A549 treated with GW870086 at 1 μM for 4 hours (cell line): ENCODE measurements at places on chromosomes 12 and 14. TPM values are rescaled to one million over a fixed set of nuclear protein-coding genes. Genes with fewer than 3 reads are reported as not detected.

The TSHR gene
- not detected in 5 replicates for total RNA-seq

The ASIC1 gene
- 4.9 to 6.2 TPM (median 5.6 TPM) in 5 replicates for total RNA-seq

The EEF1AKMT3 gene
- 4.8 to 6.8 TPM (median 5.0 TPM) in 5 replicates for total RNA-seq

The ENDOU gene
- not detected in 5 replicates for total RNA-seq

The MYH6 gene
- total RNA-seq = 0.02 to 0.03 TPM in 2 of 5 replicates, not detected in the others

The FSCB gene
- not detected in 5 replicates for total RNA-seq

The MTHFD1 gene
- total RNA-seq = 104 to 116 TPM (median 115 TPM) in 5 replicates

The MMP14 gene
- total RNA-seq = 0.45 to 0.86 TPM (median 0.57 TPM) in 5 replicates

The MRPL51 gene
- 293 to 351 TPM (median 319 TPM) in 5 replicates for total RNA-seq

The CIROP gene
- not detected in 5 replicates for total RNA-seq

The IL26 gene
- total RNA-seq = not detected in 5 replicates

The RBP5 gene
- total RNA-seq = not detected in 5 replicates

The TEAD4 gene
- 36.6 to 46.0 TPM (median 45.1 TPM) in 5 replicates for total RNA-seq
